ENCODE measurements at places on chromosomes 6 and 20.

- no peak overlapping the region for H3K27ac ChIP-seq
- H3K36me3 ChIP-seq = no peaks in the 10 kb centered on the region
- no peaks in the 10 kb centered on the region for H3K4me1 ChIP-seq
- DNase-seq = no peak
Observed at GRCh38 chr6:38188677-38189335, 369.3 kb downstream of the ZFAND3 start.

DNA sequence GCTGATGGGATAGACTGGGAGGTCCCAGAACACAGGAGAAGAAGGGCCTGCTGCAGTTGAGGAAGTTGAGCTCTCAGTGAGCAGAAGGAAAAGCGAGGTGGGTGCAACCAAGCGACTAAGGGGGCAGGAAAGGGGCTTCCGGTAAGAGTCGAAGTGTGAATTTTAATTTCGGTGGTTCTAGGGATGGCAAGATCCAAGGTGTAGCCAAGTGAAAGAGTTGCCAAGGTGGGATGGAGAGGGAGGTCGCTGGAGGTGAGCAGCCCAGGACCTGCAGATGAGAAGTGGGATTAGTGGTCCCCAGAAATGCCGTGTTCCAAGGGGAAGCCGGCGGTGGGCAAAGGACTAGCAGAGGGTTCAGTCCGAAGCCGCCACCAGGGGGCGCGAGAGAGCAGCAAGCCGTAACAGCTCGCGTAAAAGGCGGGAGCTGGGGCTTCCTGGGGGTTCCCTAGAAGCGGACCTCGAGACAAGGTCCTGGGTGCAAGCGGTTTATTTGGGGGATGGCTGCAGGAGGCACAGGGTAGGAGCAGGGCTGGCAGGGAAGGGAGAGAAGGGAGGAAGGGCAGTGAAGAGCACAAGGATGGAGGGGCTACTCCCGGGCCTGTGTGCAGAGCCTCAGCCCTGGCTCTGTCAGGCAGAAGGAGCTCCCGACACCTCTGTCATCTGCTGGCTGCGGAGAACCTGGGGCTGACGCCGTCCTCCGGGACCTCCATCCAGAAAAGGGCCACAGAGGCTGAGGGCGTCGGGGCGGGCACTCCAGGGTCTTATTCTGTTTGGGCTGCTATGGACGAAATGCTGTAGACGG, 103.6 kb downstream of the PAX1 start:
- no peaks in the 10 kb centered on the region for H3K4me1 ChIP-seq
- peak; percentile 86 for DNase-seq
- no peak overlapping the region for H3K4me3 ChIP-seq
- H3K36me3 ChIP-seq = no peaks in the 10 kb centered on the region
- no peak overlapping the region for H3K27ac ChIP-seq

DNA sequence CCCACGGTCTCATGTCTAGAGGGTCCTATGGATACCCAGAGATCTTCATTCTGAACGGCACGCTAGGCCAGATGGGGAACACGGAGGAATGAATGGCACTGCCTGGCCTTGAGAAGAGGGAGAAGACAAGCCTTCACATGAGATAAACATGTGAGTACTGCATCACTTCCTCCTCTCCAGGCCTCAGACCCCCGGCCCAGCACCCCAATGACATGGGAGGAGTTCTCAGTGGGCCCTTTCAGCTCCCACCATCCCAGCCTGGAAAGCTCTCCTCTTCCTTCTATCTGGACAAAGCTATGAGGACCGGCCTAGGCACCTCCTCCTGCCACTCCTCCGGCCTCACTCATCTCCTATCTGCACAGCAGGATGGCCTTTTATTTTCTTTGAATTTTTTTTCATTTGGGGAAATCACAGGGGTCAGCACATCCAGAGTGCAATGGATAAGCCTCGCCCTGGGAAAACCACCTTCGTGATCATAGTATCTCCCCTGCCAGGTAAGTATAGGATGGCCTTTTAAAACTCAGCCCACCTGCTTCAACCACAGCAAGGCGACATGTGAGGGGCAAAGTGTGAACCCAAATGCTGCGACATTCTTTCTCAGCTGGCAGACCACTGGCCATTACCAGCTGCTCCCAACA, 39.2 kb upstream of the CDKN1A start:
- peaks cover 31% of the 10 kb centered on the region for H3K4me1 ChIP-seq
- H3K4me3 ChIP-seq = no peak overlapping the region
- H3K27ac ChIP-seq = no peak overlapping the region

GRCh38 chr6:84428300-84428907, 201.0 kb upstream of the CEP162 start:
- H3K27me3 ChIP-seq = no peaks in the 10 kb centered on the region
- no peak overlapping the region for H3K4me3 ChIP-seq
- H3K36me3 ChIP-seq = no peaks in the 10 kb centered on the region
- DNase-seq = peak; percentile 67
- H3K27ac ChIP-seq = no peak overlapping the region

- DNase-seq = no peak
- no peak overlapping the region for H3K27ac ChIP-seq
- H3K4me1 ChIP-seq = no peaks in the 10 kb centered on the region
- no peaks in the 10 kb centered on the region for H3K36me3 ChIP-seq
Observed at GRCh38 chr20:10225439-10226060, 6.9 kb downstream of the SNAP25 start.

DNA sequence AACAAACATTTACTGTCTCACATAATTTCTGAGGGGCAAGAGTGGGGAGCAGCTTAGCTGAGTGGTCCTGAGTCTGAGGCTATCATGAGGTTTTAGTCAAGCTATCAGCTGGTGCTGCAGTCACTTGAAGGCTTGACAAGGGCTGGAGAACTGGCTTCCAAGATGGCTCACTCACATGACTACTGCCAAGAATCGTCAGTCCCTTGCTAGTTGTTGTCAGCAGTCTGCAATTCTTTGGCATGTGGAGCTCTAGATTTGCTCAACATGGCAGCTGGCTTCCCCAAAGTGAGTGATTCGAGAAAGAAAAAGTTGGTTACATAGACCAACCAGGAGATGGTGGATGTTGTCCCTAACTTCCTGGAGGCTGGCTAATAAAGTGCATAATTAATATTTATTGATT, 2.8 kb upstream of the LRRC1 start:
- H3K4me1 ChIP-seq = peaks cover 9% of the 10 kb centered on the region
- DNase-seq = no peak
- no peak overlapping the region for H3K27ac ChIP-seq

- H3K27ac ChIP-seq = no peak overlapping the region
- no peak overlapping the region for H3K4me3 ChIP-seq
- no peaks in the 10 kb centered on the region for H3K36me3 ChIP-seq
- H3K27me3 ChIP-seq = no peaks in the 10 kb centered on the region
- no peak for DNase-seq
- H3K4me1 ChIP-seq = no peaks in the 10 kb centered on the region
Observed at GRCh38 chr6:99002831-99003230, 55.1 kb upstream of the FBXL4 start.

Data from testis (tissue), 5 donors.